ENCODE measurements at places on chromosomes 2 and 18.

DNA sequence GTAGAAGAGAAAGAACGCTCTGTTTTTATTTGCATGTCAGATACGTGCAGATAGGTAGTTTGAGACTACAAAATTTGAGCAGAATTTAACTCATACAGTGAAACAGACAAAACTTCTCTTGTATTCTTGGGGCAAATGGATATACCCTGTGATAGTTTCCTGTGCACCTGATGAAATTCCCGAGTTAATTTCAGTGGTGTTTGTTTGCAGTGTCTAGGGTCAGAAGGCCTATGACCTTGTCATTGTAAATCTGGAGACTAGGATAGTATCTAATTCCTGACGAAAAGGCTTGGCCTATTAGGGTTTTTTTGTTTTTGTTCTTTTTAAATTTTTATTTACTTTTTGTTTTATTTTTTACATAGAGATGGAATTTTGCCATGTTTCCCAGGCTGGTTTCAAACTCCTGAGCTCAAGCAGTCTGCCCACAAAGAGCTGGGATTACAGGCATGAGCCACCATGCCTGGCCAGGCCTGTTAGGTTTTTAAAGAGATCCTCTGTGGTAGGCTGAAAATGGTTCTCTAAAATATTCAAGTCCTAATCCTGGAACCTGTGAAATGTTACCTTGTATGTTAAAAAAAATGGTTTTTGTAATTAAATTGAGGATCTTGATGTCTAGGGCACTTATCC lies 17.6 kb downstream of the LCLAT1 start:
- no peak for DNase-seq

DNA sequence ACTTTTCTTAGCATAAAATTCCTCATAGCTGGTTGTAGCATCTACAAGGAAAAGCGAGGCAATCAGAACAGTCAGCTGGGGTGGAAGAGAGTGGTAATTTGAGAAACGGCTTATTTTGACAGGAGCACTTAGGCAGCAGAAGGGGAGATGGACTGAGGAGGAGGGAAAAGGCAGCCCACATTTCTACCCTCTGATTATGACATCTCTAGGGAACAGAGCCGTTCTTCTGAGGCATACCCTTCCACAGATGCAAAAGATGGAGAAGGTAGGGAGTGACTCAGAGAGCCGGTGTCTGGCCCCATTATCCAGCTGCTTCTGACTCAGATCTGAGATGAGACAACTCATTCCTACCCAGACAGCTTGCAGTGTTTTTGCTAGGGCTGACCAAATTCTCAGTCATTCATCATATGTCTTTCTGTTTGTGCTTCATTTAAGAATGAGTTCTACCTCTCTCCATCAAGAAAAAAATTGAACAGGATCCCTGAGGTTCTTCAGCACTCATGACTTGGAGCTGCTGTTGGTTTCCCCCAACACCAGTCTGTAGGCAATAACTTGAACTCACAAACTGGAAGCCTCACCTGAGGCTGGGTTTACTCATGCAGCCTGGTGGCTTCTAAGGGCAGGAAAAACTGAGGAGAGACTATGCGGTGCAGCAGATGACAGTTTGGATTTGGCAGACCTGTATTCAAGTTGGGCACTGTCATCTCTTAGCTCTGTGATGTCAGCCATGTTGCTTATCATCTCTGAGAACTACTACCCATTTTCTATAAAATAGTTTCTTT lies 15.9 kb upstream of the SEC11C start:
- DNase-seq = no peak

- DNase-seq = no peak
Observed at GRCh38 chr18:42536442-42536841, 579.0 kb downstream of the RIT2 start.

- no peak for DNase-seq
Observed at GRCh38 chr2:109066501-109066900, 62.5 kb upstream of the SH3RF3 start.

DNA sequence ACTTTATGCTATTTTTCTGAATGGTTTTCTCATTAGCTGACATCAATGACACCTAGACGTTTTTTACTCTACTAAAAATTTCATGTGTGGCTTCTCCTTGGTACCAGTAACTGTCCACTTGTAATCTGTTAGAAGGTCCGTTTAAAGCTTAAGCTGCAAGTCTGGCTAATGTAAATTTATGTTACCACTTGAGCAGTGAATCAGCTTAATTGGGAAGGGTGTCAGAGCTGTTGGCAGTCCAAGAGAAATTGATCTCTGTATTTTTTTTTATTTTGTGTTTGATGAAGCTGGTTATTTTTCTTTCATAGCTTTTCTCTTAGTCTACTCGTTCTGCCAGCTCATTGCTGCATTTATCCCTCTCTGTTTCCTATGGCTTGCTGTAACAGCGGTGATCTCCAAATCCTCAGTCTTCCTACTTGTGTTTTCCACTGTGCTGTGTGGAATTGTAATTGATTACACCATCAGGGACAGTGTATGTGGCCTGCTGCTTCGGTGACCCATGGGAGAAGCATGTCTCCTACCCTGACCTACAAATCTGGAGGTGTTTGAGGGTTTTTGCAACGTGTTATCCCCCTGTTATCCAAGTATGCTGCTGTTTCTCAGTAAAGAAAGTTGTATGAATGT lies 724.2 kb upstream of the REG3G start:
- DNase-seq = no peak

GRCh38 chr2:70381821-70382220 lies 80.0 kb upstream of the FAM136A start:
- DNase-seq = no peak

DNA sequence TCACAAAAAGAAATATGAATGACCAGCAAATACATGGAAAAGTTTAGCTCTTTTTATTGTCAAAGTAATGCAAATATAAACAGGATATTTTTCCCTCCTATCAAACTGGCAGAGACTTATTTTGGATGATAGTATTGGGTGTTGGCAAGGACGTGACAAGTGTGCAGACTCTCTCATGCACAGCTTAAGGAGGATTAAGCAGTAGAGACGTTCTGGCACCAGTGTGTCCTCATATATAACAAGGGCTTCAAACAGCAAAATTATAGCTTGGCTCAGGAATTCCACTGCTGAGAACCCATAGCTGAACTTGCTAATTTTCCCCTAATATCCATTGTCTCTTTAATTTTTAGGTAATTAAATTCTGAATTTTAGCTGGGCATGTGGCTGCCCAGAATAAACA lies 114.4 kb downstream of the FAM124B start:
- DNase-seq = no peak

- DNase-seq = no peak
Observed at GRCh38 chr2:217370391-217370790, 510.5 kb upstream of the TNP1 start.

GRCh38 chr2:147311058-147311430 lies 533.8 kb upstream of the ACVR2A start:
- DNase-seq = no peak

DNA sequence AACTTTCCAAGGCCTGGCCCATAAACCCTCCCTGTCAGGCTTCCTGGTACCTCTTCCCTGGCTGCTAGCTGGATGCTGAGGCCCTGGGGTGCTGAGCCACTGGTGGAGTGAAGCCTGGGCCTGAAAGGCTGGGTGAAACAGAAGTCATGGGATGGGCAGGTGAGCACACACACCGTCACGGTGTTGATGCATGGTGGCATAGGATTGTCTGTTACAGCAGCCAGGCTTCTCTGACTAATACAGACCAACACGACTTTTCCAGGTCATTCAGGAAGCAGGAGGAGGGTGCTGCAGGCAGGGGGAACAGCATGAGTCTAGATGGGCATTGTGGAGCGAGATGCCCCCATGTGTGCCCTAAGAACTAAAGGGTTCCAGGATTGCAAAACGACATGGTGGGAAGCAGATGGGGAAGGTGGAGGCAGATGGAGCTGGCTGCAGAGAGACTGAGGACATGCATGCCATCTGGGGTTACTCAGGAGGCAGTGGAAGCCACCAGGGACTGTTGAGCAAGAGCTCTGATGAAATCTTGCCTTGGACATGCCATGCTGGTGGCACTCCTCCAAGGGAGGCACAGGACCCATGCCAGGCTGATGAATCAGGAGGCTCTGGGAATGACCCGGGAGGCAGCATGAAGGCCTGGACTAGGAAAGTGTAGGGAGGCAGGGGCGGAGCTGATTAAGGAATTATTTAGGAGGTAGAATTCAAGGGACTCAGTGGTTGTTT lies 480.9 kb downstream of the TSN start:
- DNase-seq = peak; percentile 83

GRCh38 chr2:125696560-125696959 lies 959.4 kb upstream of the GYPC start:
- no peak for DNase-seq

- peak; percentile 46 for DNase-seq
Observed at GRCh38 chr18:47215554-47216138, 35.8 kb downstream of the SKOR2 start.

- no peak for DNase-seq
Observed at GRCh38 chr2:85905187-85905666, 16.4 kb upstream of the ST3GAL5 start.

DNA sequence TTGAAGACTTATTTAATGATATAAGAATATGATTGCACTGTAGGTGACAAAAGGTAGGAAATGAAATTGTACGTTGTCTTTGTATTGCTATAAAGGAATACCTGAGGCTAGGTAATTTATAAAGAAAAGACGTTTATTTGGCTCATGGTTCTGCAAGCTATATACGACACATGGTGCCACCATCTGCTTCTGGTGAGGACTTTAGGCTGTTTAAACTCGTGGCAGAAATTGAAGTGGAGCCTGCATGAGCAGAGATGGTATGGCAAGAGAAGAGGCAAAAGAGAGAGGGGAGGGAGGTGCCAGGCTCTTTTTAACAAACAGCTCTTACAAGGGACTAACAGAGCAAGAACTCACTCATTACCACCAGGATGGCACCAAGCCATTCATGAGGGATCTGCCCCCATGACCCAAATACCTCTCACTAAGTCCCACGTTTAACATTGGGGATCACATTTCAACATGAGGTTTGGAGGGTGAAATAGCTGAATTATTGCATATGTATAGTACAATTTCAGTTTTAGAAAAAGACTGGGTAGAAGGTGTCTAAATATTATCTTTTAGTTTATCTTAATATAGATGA lies 86.8 kb downstream of the GULP1 start:
- DNase-seq = no peak

DNA sequence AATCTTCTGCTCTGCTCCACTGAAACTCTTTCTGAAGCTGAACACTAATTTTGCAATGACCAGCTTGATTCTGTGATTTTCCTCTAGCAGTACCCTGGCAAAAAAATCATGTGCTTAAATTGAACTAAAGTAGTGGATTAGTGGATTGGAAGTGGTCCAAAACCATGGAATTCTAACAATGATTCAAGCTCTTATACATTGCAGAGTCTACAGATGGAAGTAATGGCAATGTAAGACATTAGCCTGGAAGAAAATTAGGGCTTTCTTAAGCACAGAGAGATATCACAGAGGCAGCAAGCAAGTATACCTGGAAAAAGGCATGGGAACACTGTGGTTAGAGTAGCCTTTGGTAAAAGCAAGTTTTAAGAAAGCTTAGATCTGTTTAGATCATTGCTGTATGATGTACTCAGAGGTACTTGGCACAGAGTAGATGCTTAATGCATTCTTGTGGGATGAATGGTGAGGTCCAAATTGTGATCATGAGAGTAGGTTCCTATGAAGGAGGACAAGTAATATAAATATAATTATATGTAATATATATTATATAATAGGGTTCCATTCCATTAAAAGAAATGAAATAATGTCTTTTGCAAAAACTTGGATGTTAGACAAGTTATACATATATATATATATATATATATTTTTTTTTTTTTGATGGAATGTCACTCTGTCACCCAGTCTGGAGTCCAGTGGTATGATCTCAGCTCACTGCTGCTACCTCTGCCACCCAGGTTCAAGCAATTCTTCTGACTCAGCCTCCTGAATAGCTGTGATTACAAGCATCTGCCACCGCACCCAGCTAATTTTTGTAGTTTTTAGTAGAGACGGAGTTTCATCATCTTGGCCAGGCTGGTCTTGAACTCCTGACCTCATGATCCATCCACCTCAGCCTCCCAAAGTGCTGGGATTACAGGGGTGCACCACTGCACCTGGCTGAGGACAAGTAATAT lies 172.2 kb upstream of the SCN7A start:
- DNase-seq = no peak

GRCh38 chr2:207233731-207234130 lies 68.0 kb upstream of the KLF7 start:
- DNase-seq = no peak

DNA sequence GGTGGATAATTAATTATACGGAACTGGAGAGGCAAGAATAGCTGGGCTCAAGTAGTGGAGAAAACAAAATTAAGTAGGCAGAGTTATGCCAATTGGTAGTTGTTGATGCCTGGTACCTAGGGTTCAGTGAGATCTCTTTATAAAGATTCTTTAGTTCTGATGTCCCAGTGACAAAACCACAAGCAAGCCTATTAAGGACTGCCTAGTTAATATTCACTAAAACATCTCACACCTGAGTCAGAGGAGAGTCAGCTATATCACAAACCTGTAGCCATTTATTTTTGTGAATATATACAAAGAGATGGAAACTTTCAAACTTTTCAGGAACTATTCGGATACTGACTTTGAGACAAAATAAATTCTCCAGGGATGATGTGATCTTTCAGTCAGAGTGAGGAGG lies 213.9 kb upstream of the CYP26B1 start:
- no peak for DNase-seq

DNA sequence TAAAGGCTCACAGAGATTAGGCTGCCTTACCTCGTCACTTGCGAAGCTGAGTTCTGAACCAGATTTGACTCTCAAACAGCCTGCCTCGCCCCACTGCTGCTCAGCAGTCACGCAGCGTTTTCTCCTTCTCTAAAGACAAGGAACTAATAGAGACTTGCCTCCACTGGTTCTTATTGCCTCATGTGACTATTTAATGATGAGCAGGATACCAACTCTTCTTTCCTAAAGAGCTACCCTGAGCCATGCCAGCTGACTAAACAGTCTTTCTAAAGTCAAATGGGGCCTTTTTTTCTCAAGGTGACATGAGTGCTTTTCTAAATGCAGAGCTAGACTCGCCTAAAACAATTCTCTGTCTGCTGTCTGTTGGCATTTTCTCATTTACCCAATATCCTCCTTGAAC lies 147.5 kb downstream of the NCKAP5 start:
- no peak for DNase-seq

- peak; percentile 57 for DNase-seq
Observed at GRCh38 chr2:43484323-43484930, 111.4 kb downstream of the THADA start.

DNA sequence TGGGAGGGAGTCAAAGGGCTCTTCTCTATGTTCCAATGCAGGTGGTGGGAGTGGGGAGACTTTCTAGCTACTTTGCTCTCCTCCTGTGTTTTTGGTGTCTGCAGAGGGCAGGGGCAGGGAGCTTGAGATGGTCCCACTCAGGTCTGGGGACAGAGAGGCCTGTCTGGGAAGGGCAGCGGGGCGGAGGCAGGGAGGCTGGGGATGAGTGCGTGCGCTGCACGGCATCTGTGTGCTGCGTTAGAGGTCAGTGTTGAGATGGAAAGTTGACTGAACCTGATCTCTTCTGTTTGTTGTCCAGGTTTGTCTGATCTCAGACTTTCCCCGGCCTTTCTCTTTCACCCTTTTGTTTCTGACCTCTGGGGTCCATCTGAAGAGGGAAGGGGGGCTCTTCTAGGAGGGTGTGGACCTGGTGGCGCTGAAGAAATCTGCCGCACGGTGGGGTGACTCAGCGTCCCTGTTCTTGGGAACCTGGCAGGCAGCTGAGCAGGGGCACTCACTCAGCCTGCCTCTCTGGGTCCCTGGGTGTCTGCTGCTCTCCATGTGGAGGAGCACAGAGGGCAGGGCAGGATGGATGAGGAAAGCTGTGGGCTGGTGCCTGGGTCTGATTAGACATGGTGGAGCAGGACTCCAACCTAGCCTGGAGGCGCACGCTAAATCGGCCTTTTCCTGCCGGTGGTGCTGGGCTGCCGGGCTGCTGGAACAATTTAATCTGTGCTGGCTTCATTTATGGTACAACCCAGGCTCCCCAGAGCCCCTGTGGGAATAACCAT lies 24.1 kb downstream of the IGFBP2 start:
- DNase-seq = no peak

Measured in HL-60 (cell line).